ENCODE measurements at places on chromosomes 6 and 20. TPM values are rescaled to one million over a fixed set of nuclear protein-coding genes. Genes with fewer than 3 reads are reported as not detected.

GJE1 gene
- total RNA-seq, result not detected

BTNL2 gene
- total RNA-seq, result not detected

RSPO3 gene
- not detected for total RNA-seq

TUBE1 gene
- total RNA-seq, result 23.7 TPM

SLC22A7 gene
- not detected for total RNA-seq

C6orf163 gene
- total RNA-seq, result 1.8 TPM

CAPN11 gene
- total RNA-seq, result not detected

EYA4 gene
- not detected for total RNA-seq

BHLHE23 gene
- not detected for total RNA-seq

RAB44 gene
- 0.09 TPM for total RNA-seq

SCRT2 gene
- not detected for total RNA-seq

PRPH2 gene
- 0.16 TPM for total RNA-seq
